Activated CD4-positive, alpha-beta T cell treated with anti-CD3 and anti-CD28 coated beads for 48 hours (primary cell): ENCODE measurements at places on chromosomes 16 and 17.

DNA sequence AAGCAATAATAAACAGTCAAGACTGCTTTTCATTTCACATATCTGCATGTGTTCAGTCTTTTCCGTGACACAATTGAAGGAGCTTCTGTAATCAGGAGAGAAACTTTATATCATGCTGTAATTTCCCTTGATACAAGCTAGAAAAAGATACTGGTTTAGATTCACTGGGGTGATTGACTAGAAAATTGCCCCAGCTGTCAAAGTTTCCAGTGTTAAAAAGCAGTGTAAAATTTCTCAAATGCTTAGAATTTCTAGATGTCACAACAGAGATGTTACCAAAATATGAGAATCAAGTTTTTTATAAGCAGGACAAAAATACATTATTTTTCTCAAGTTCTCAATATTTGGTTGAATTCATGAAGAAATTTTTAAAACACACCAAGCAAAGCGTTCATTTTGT is 292.4 kb upstream of the HSBP1 start:
- no peak for DNase-seq

GRCh38 chr17:75683583-75683982 is 16.4 kb downstream of the SAP30BP start:
- DNase-seq: no peak

GRCh38 chr17:77572065-77572601 is 386.4 kb upstream of the TNRC6C start:
- no peak for DNase-seq

DNA sequence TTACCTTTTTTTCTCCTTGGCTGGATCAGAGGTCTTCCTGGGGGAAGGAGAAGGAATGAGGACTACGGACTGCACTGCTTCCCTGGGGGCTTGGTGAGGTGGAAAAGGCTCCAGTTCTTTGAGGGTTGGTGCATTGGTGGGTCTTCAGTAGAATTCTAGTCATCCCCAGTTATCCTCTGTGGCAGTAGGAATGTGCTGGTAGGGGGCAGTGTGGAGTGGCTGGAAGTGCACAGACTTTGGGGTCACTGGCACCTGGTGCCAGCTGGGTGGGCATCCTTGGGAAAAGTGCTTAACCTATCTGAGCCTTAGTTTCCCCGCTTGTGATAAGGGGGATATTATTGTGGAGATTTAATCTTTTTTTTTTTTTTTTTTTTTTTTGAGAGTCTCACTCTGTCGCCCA is 6.3 kb downstream of the TAC4 start:
- DNase-seq: no peak

- DNase-seq: no peak
Measured at GRCh38 chr17:34319039-34319483, at the start of gene CCL8. TSS of gene CCL8 (plus strand) at chr17:34319435. CDS start at chr17:34319502, 67 bp downstream.

- no peak for DNase-seq
Measured at GRCh38 chr17:73045724-73046123, 46.8 kb downstream of the SLC39A11 start.
